OCI-M1 (cell line): ENCODE measurements at places on chromosomes 12 and 14.

- no peak for DNase-seq
These were observed 11.7 kb upstream of the NAP1L1 start for GRCh38 chr12:76096079-76096646.

- no peak for DNase-seq
These were observed 166.4 kb downstream of the TSPAN9 start for GRCh38 chr12:3243376-3244084.

DNA sequence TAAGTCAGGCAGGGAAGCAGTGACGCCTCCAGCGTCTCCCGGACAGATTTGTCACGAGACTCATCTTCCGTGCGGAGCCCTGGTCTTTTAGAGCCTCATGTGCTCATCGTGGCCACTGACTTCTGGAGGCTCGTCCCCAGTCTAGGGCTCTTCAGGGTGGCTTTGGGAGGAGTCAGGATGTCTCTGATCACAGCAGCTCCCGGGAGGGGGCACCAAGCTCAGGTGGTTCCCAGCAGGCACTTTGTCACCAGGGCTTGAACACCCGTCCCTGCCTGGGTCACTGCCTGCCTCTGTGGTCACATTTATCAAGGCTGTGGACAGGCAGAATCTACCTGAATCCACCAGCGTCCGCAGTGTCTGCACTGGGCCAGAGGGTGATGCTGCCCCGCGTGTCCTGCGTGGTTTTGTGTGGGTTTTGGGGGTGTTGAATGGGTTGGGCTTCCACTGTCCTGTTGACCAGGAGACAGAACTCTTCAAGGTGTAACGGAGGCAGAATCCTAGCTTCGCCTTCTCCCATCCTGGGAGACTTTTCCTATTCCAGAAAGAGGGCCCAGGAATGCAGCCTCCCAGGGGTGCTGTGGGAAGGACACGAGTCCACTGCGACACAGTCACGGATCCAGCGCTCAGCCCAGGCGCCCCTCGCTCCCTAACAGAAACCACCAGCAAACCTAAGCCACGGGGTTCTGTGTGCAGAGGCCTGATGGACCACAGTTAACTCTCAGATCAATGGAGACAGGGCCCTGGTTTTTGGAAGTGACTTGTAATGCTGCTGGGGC is 132.3 kb downstream of the ADGRD1 start:
- DNase-seq = no peak

DNA sequence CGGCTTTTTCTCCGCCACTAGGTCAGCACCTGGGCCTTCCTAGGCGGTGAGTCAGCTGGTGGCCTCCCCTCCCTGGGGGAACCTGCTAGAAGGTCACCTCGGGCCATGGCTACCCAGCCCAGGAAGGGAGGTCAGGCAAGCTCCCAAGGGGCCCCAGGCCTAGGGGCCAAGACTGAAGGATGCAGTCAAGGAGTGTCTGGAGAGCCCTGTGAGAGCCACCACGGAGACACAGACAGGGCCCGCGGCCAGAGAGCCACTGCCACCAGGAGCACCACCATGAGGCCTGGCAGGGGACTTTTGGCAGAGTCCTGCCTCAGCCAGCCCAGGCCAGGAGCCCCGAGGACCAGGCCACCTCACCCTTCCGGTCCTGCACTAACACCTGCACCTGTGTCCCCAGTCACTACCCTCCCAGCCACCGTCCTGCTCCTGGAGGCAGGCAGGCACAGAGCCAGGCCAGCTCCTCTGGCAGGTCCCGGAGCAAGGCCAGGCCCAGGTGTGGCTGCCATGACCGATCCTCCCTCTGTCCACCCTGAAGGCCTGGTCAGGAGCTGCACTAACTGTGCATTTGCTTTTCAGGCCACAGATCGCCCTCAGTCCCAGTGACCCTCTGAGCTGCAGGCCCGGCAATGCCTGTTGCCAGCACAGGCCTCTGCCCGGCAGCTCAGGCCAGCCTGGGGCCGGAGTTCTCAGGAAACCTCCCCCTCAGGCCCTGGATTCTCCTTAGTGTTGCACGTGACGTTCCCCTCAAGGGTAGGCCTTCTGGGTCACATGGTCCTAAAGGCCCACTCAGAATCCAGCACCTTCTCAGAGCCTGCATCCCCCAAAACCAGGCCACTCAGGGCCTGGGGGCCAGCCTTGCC is 6.9 kb downstream of the PHETA1 start:
- no peak for DNase-seq

DNA sequence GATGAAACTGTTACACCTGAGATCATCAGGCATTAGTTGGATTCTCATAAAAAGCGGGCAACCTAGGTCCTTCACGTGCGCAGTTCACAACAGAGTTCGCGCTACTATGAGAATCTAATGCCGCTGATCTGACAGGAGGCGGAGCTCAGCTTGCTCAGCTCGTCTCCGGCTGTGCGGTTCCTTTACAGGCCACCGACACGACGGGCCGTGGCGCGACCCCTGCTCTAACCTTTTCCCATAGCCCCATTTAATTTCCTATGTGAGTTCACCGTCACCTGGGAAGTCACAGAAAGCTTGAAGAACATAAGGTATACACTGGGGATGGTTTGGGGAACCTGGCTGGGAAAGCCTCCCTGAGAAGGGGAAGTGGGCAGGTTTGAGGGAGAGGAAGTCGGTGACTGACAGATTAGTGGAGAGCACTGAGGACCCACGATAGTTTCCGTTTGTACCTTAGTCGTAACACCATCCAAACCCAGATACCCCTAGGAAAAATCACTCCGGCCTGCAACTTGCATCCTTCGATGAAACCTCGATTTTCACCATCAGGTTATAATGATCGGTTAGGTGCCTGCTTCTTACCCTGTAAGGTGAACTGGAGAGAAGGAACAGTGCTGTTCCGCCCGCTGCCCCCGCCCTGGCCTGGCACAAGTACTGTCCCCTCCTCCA is 2.8 kb upstream of the AAAS start:
- DNase-seq = peak; percentile 83

DNA sequence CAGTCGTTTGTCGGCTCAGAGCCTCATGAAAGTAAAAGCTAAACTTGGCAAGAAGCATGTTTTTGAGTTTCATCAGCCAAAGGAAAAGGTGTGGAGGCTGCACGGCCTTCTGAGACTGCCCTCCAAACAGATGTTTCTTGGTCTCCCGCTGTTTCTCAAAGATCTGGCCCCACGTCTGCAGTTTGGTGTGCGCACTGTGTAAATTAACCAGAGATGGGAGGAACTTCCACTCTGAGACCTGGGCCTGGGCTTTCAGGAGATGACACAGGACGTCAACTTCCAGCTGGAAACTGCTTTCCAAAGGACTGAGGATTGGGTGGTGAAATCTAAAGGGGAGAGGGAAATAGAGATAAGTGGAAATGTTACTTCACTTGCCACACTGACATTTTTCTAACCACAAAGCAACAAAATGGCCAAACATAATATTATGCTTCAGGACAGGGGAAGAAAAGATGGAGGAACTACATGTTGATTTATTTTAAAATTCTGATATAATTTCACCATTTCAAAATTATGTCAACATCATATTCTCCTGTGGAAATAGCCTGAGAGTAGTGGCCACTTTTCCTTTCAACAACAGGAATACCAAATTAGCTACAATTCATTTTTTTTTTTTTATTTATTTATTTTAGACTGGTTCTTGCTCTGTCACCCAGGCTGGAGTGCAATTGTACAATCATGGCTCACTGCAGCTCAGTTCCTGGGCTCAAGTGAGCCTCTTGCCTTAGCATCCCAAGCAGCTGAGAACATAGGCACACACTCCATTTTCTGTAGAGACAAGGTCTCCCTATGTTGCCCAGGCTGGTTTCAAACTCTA is 27.6 kb downstream of the KICS2 start:
- DNase-seq = no peak

DNA sequence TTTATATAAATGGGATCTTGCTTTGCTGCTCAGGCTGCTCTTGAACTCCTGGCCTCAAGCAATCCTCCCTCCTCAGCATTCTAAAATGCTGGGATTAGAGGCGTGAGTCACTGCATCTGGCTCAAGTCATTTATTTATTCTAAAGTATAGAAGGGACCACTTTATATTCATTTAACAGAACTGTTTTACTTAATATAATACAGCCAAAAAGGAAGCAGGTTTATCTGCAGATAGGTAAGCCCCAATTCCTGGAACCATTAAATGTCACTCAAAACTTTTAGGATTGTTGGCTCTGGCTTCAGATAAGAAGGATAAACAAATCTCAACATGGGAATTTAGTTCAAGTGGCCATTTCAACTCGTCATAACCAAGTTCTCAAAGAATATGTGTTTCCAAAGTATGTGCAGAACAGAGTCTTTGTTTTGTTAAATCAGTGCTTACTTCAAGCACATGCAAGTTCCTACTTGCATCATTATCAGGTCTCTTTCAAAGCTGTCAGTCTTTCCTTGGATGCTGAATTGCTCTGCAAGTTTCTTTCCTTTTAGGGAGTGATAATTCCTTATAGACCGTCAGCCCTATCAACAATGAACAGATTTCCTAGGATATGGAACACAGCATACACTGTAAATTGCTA is 60.4 kb downstream of the KITLG start:
- no peak for DNase-seq

DNA sequence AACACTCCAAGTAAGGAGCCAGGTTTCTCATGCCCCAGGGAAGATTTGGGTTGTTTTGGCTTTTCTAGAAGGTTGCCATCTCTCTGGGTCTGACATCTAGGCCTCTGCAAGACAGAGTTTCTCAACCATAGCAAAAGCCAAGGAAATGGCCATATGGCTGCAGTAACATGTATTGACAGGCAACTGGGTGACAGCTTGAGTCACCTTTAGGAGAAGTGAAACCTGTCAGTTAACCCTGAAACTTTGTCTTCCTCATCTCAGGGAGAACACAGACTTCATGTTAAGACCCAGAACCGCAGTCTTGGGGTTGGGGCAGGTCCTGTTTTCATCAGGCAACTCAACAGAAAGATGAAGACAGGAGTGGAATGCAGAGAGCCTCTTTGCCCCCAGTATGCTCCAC is 46.0 kb upstream of the PLBD1 start:
- DNase-seq = no peak

DNA sequence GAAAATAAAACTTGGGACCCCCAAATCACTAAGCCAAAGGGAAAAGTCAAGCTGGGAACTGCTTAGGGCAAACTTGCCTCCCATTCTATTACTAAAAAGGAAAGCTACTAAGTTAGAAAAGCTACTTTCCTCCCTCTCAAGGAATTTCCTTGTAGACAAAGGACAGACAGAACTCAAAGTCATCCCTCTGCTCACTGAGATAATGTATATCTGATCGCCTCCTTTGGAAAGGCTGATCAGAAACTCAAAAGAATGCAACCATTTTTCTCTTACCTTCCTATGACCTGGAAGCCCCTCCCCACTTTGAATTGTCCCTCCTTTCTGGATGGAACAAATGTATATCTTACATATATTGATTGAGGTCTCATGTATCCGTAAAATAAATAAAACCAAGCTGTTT is 190.5 kb upstream of the DCN start:
- DNase-seq = no peak

GRCh38 chr12:125143491-125143890 is 78.3 kb downstream of the AACS start:
- DNase-seq = no peak

- no peak for DNase-seq
These were observed 48.7 kb downstream of the BEGAIN start for GRCh38 chr14:100538351-100539002.

DNA sequence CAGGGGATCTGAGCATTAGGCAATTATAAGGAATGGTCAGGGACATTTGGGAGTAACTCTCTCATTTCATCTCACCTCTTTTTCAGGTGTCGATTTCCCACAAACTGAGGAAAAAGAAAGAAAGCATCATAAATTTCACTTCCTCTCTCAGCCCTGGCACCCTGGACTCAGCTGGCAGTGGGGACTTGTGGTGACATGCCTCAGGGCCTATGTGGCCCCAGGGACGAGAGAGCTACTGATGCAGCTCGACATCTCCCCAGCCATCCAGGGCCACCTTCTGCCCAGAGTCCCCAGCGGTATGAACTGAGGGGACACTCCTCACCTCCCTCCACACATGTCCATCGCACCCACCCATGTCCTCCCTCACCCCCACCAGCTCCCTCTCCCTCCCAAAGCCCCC is 11.7 kb downstream of the TNFRSF1A start:
- no peak for DNase-seq

DNA sequence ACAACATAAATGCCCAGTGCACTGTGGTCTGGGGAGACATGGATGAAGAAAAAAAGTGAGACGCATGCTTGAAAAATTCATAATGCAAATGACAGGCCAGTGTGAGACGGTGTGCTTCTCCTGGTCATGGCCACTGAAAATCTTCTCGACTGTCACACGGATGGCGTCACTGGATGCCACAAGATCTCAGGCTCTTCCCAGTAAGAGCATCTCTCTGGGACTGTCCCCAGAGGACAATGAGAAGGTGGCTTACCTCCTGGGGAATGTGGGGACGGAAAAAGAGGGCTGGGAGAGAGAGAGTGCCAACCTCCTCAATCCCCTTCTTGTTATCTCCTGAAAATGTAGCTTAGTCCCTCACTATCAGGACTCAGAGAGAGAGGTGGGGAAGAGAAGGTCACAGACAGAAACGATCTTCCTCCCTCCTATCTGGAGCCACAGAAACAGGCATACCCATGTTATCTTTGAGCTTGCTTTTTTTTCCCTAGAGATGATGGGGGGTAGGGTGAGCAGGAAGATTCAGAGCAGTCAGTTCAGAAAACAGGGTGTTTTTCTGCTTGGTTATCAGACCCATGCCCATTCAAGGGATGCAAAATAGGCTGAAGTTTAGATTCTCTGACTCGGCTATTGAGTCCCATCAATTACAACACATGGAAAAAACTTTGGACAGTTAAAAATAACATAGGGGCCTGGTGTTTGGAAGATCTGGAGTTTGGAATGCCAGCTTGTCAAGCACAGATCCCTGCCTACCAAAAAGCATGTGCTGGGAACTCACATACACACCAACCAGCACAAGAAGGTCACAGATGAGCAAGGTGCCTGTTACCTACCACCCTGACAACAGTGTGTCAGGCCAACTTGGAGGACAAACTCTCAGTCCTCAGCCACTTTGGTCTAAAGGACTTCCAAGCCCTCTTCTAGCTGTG is 24.2 kb downstream of the DPF3 start:
- peak; percentile 47 for DNase-seq

GRCh38 chr12:68344126-68344525 is 12.0 kb upstream of the MDM1 start:
- DNase-seq = no peak

DNA sequence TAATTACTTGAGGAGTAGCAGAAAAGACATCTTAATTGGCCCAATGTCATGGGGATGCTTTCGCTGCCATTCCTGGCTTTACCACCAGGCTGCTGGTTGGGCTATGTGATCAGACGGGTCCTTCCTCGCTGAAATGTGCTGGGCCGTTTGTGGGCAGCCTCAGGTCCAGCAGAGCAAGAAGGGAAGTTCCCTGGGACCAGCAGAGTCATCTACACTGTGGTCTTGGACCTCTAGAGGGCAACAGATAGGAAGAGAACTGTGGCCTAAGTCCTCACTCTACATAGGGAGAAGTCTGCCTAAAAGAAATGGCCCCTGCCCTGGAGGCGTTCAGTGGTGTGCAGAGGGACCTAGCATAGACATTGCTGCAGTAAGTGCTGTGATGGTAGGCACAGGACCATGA is 10.9 kb downstream of the EVL start:
- DNase-seq = peak; percentile 87

GRCh38 chr12:122989874-122990419 is 9.5 kb downstream of the ARL6IP4 start:
- no peak for DNase-seq
